ENCODE measurements at places on chromosomes 4 and X.

GRCh38 chrX:138128027-138128671 lies 562.2 kb downstream of the ZIC3 start:
- DNase-seq: no peak

GRCh38 chr4:80237992-80238391 lies 28.5 kb upstream of the FGF5 start:
- DNase-seq: no peak

- no peak for DNase-seq
Measured at GRCh38 chr4:165208741-165209388, 1.5 kb downstream of the KLHL2 start.

GRCh38 chr4:6987588-6987961 lies 55.6 kb upstream of the TADA2B start:
- no peak for DNase-seq

- DNase-seq: no peak
Measured at GRCh38 chr4:93829820-93830687, 1.5 kb downstream of the ATOH1 start.

DNA sequence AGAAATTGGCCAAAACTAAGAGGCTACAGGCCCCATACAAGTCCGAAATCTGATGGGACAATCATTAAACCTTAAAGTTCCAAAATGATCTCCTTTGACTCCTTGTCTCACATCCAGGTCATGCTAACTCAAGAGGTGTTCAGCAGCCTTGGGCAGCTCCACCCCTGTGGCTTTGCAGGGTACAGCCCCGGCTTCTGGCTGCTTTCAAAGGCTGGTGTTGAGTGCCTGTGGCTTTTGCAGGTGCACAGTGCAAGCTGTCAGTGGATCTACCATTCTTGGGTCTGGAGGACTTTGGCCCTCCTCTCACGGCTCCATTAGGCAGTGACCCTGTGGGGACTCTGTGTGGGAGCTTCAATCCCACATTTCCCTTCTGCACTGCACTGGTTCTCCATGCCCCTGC lies 329.1 kb upstream of the MAD2L1 start:
- DNase-seq: no peak

GRCh38 chrX:3697701-3698279 lies 15.7 kb downstream of the PRKX start:
- peak; percentile 67 for DNase-seq

- DNase-seq: no peak
Measured at GRCh38 chrX:31298916-31299315, 227.1 kb upstream of the FTHL17 start.

GRCh38 chrX:53312946-53313727 lies 31.8 kb upstream of the IQSEC2 start:
- DNase-seq: peak; percentile 49

- DNase-seq: no peak
Measured at GRCh38 chrX:4253092-4253491, 539.6 kb upstream of the PRKX start.

GRCh38 chrX:127207326-127207725 lies 387.8 kb downstream of the PRR32 start:
- DNase-seq: no peak

DNA sequence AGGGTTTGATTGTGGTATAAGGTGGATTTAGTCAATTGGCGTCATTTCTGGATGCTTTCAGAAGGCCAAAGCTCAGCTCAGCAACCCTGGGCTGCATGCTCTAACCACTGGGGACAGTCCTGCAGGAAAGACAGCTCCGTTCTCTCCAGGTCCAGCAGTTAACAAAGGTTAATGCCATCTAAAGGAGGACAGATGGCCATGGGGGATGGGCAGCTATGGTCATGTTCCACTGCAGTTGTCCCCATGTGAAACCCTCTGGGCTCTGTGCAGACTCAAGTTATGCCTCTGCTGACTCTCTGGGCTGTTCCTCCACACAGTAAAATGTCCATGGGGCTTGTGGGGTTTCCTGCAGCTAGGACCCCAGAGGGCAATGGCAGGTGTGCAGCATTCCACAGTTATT lies 562.1 kb upstream of the ADGRL3 start:
- no peak for DNase-seq

GRCh38 chrX:121733514-121733913 lies 686.1 kb downstream of the GLUD2 start:
- DNase-seq: no peak

DNA sequence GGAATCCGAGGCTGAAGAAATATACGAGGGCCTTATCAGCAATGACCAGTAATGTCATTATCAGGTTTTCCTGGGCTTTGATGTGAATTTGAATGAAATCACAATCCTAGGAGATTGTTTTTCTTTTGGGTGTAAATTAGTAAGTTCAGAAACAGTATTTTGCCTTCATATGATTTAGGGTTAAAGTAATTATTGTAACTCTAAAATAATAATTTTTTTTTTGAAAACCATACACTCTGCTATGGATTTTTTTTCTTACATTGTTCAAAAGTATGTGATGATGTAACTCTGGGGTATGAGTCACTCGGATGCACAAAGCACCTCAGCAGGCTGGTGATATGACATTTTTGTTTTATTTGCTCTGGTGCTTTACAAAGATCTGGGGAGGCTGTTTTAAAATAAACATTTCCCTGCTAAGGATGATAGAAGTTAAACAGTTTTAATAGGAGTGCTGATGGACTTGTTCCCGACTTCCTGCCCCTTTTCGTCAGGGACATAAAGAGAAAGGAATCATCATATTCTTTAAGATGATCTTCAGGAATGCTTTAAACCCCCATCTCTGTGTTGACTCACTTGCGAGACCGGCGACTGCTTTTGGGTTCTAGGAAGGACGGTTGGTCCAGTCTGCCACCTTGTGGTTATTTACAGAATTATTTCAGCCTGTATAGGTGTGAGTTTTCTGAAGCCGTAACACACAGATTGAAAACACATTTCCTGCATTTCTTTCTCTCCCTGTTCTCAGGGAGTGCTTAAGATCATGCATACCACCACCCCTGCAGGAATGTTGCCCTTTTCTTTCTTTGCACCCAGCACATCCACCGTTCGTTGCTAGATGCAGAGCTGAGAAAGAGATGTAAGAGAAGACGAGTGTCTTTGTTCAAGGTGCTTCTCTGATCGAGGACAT lies 72.5 kb downstream of the RAPGEF2 start:
- peak; percentile 79 for DNase-seq

DNA sequence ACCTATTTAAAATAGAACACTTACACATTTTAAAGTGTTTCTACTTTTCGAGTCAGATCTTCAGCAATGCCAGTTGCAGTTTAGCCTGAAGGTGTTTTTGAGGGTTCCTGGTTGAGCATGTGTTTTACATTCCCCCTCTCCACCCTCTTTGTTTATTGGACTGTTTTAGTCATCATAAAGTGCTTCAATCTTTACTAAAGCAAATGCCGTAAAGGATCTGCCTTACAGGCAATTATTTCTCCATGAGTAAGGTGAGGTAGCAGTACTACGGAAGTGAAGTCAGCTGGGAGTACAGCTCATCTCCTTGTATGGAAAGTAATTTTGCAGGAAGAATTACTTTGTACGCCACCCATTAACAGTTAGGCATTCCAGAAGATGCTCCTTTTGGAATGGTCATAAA lies 36.9 kb downstream of the PDLIM5 start:
- DNase-seq: no peak

DNA sequence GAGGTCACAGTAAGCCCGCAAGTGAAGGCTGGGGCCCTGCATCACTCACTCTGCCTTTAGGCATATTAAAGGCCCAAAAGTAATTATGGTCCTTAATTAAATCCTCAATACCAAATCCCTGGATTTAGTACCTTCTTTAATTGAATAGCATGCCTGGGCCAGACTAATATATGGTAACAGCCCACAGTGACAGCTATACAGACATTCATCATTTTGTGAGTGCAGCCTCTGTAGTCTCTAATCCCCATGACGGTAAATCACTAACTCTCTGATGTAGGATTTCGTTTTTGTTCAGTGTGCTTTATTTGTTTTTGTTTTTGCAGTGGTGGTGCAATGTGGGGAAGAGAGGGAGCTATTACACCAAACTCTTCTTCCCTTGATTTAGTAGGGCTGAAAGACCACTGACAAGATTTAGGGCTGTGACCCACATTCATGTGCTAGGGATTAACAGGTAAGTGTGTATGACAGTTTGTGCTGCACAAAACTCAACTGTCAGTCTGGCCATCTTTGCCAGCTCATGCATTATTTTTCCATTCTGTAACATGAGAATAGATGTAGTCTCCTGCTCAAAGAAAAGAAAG lies 60.6 kb upstream of the SLC39A8 start:
- no peak for DNase-seq

DNA sequence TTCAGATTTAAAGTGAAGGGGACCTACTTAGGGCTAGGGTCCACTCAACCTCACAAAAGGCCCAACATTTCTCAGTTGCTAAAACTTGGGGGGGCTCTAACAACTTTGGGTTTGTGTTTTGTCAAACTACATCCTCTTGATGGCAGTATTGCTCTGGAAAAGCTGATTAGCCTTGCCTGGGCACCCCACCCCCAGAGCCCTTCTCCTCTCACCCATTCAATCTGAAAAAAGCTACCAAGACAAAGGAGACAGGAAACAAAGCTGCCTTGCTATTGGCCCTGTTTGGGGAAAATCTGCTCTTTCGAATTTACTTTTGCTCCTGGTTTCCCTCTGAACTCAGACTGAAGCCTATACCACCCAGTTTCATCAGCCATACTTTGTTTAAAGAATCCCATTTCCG lies 195.2 kb upstream of the STK26 start:
- DNase-seq: no peak

GRCh38 chr4:22661443-22661842 lies 31.3 kb upstream of the GBA3 start:
- DNase-seq: no peak

DNA sequence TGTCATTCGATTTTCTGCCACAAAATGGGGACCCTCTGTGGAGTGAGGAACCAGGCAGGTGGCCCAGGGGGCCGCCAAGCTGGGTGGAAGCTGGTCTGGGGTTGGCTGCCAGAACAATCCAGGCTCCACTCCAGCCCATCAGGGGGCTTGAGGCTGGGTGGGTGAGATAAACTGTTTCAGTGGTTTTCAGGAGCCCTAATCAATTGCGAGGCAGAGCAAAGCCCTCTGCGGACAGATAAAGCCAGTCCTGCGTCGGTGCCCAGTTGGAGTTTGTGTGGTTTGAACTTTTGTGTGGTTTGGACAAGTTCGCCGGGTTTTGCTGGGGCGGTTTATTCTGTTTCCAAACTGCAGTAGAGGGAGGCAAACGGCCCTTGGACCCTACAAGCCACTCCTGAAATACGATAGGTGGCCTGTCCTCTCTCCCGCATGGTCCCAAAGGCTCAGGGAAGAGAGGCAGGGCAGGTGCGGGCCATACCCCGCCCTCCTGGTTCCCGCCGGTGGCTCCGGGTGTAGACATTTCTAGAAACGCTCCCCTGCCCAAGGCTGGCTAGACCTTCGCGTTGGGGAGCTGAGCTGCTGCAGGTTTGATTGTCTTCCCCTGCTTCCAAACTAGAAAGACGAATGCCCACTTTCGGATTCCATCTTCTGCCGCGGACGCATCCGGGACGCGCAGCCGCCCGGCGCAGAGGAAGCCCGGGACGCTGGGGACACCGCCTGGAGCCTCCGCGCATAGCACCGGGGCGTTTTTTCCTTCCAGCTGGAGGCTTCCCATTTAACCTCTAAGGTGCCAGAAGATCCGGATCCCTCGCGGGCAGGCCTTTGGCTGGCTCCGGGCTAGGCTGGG lies 169.0 kb upstream of the BCOR start:
- no peak for DNase-seq

GRCh38 chrX:47499293-47499692 lies 16.3 kb upstream of the ZNF41 start:
- no peak for DNase-seq

DNA sequence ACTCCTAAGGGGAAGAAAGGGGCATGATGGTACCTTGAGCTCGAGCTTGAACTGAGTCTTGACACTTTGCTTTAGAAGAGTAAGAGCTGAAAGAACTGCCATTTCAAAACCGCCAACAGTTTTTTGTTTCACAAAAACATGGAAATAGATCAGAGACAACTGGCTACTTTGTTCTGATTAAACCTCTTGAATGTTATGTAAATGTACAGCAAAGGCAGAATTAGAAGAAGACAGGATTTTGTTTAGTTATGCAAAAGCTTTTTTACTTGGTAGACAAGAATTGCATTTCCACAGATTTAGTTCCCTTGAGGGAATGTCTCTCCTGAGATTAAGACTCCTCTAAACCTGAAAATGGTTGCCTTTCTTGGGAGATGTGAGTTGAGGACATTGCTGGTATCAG lies 33.3 kb upstream of the STPG2 start:
- DNase-seq: no peak

GRCh38 chr4:1414831-1415680 lies 8.8 kb upstream of the NKX1-1 start:
- DNase-seq: no peak

DNA sequence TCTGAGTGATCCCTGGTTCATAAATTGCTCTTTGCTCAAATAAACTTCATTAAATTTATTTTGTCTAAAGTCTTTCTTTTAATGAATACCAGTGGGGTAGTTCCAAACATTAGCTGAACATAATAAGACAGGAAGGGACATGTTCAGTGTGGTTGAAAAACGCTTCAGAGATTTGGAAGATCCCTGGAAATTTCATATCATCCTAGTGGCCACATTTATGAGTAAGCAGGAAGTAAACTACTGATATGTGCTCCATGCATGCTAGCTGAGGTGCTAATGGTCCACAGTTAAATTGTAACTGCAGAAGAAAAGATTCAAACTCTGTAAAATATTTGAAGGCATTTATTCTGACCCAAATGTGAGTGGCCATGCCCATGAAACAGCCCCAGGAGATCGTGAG lies 1328.7 kb downstream of the ADGRL3 start:
- DNase-seq: no peak

GRCh38 chr4:15982842-15983524 lies 20.0 kb upstream of the FGFBP2 start:
- DNase-seq: no peak

GRCh38 chrX:133513123-133513522 lies 97.8 kb upstream of the GPC4 start:
- no peak for DNase-seq

GRCh38 chr4:79472693-79473438 lies 64.8 kb upstream of the GK2 start:
- DNase-seq: no peak

DNA sequence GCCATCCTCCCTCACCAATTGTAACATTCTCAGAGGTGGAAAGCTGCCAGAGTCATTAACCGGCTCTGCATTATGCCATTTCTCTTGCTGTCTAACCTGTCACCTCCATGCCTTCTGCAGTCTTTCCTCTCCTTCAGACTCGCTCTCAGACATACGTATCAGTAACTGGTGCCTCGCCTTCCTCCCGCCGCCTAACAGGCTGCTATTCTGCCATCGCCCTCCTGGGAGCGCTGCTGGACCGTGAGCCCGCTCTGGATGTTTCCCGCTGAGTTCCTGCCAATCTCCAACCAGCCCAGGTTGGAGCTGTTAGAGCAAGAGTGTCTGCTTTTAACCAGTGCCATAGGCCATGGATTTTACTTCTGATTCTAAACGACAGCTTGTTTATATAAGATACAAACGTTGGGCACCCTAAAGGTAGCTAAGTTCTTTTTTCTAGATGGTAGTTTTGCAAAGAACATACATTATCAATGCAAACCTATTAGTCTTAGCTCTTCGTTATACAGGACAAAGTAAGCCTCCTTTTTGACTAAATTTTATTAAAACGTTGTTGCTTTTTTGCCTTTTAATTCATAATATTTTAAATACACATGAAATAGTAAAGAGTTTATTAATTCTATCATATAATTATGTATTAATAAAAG lies 59.5 kb upstream of the NEIL3 start:
- peak; percentile 52 for DNase-seq

All from smooth muscle cell of the brain vasculature (primary cell).